ENCODE measurements at places on chromosomes 2 and 18.

GRCh38 chr2:218404351-218405085 is 4.8 kb downstream of the CTDSP1 start:
- no peak for DNase-seq

- peak; percentile 4 for DNase-seq
Measured at GRCh38 chr2:146850746-146851145, 994.1 kb upstream of the ACVR2A start.

DNA sequence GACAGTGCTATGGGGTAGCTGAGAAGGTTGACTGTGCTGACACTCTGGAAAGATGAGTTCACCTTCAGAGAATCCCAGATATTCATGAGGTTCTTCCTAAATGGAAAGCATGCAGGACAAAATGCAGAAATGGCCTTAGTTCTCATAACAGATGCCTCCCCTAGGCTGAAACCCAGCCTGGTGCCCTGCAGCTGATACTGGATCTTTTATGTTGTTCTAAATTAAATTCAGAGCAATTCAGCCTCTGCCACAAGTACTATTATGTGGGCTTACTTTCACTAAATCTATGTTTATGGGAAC is 172.0 kb upstream of the SERPINE2 start:
- DNase-seq: no peak

GRCh38 chr2:12167525-12168317 is 421.3 kb downstream of the LPIN1 start:
- no peak for DNase-seq

DNA sequence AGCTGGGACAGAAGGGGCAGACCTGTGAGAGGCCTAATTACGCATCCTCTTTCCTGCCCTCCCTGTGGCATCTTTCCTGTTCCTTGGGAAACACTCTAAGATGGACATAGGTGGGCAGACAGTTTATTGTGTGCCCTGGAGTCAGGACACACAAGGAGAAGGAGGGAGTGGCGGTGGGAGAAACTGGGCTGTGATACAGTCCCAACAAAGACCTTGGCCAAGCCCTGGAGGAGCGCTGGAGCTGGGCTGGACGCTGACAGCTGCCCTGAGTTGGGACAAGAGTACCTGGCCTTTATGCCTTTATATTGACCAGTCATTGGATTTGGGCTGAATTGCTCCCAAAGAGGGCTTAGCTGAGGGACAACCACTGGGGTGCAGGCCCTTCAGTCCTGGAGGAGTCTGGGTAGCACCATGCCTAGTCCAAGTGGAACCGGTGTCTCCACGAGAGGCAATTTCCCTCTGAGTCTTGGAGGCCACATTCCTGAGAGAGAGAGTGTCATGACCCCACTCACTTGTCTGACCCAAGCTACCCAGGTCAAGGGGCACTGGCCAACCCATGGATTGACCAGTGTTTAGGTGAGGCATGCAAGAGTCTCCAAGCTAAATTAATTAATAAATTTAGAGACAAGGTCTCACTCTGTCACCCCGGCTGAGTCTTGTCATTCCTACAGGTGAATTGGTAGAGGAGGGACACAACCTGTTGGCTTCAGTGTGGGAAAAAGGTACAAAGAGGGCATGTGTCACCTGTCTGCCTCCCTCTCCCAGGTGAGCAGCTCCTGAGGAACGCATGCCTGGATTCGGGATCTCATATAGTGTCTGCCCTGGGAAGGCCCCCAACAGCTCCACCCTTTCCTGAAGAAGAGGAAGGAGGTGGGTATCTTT is 107.1 kb upstream of the ST3GAL5 start:
- DNase-seq: no peak

- DNase-seq: no peak
Measured at GRCh38 chr2:12192762-12193161, 446.3 kb downstream of the LPIN1 start.

DNA sequence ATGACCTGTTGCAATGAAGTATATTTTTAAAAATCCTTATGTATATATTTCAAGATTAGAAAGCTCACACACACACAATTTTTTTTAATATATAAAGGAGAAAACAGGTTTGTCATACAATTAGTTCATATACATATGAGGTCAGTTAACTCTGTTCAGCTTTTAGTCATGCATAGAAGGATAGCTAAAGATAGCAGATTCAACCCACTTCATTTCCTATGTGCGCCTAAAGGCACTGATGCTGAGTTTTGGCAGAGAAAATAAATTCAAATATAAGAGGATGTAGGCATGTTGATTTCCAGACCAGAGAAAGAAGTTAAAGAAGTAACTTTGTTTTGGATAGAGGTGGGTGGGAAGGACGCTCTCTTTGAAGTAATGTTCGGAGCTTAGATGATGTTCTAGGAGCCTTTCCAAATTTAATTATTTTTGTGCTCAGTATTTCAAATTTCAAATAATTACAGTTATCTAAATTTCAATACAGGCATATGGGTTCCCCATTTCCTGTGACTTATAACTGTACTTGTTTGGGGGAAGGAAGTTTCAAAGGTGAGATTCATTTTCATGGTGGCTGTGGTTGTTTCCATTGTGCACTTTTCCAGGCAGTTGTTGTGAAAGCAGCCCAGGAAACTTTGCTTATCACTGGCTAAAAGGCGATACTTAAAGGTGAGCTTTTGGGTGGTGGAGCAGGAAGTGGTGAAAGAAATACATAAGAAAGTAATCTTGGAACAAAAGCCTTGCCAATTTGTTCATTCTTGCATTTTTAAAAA is 523.4 kb upstream of the FANCL start:
- DNase-seq: no peak

GRCh38 chr2:71801556-71801955 is 346.1 kb downstream of the CYP26B1 start:
- DNase-seq: no peak

- DNase-seq: peak; percentile 11
Measured at GRCh38 chr2:157107877-157108276, 149.6 kb upstream of the GALNT5 start.

DNA sequence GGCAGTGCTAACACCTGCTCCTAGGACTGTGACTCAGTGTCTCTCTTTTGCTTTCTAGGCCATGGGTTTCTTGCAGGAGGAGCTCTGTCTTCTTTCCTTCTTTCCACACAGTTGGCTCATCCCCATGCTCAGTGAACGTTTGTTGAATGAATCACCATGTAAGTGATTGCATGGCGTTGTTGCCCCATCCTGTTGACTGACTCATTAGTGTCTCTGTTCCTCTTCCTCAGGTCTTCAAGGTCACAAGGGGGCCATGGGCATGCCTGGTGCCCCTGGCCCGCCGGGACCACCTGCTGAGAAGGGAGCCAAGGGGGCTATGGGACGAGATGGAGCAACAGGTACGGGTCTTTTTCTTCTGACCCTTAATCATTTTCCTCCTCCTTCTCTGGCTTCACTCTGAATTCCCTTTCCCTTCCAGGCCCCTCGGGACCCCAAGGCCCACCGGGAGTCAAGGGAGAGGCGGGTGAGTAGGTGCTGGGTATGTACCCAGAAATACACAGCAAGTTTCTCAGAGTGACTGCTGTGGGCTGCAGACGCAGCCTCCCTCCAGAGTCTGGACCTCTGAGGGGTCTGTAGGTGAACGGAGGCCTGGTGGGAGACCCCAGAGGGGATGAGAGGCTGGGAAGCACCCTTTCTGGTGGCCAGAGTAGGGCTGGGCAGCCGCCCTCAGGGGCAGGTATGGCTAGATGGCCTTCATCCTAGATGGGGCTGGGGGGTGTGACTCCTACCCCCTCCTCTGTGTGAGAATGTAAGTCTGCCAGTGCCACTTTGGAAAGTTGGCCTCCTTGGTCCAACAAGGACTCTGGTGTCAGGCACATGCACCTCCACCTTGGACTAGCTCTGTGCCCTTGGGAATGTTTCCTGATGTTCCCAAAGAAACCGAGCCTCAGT is 32.4 kb downstream of the MARCO start:
- peak; percentile 33 for DNase-seq

DNA sequence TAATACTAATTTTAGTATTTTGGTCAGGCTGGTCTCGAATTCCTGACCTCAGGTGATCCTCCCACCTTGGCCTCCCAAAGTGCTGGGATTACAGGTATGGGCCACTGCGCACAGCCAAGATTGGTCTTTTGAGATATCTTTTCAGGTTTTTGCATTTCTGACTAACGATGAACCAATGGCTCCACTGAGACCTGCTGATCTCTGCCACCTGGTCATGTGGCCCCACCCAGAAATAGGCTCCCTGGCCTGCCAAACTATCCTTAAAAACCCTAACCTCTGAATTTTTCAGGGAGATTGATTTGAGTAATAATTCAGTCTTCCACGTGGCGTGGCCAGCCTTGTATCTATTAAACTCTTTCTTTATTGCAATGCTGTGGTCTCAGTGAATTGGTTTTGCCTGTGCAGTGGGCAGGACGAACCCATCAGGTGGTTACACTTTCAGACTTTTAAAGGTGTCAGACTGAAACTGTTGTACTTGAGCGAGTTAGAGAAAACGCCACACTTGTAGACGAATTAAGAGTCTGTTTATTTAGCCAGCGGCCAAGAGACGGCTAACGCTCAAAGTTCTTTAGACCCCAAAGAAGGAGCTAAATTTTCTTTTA is 85.8 kb upstream of the MSH6 start:
- DNase-seq: no peak

- no peak for DNase-seq
Measured at GRCh38 chr2:238260883-238261282, 21.0 kb upstream of the HES6 start.

- no peak for DNase-seq
Measured at GRCh38 chr2:153291718-153292117, 186.8 kb downstream of the RPRM start.

GRCh38 chr2:239386001-239386670 is 14.7 kb downstream of the HDAC4 start:
- no peak for DNase-seq

- DNase-seq: no peak
Measured at GRCh38 chr2:43199492-43200488, 26.6 kb downstream of the ZFP36L2 start.

GRCh38 chr2:232335859-232336215 is 42.7 kb upstream of the ALPP start:
- no peak for DNase-seq

GRCh38 chr2:189265696-189266320 is 86.2 kb upstream of the COL5A2 start:
- no peak for DNase-seq

DNA sequence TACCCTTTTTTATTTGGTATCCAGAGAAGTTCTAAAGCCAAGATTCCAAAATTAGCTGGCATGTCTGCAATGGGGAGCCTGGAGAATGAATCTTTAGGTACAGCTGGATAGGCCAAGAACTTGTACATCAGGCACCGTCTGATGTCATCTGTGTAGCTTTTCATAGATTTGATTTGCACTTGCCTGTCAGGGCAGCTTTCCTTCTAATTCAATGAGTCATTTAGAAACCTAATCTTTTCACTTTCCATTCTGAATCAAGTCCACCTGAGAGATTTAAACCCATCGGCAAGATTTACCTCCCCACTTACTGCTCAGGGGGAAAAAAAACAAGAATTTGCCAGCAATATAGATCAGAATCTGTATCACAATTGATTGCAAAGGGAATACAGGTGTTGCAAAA is 60.9 kb upstream of the ACAA2 start:
- no peak for DNase-seq

GRCh38 chr2:100142393-100142792 is at the start of gene AFF3:
Gene AFF3 (minus strand): TSS chr2:100142590. CDS start chr2:100104454, 38,136 bp downstream.
- no peak for DNase-seq

- DNase-seq: no peak
Measured at GRCh38 chr18:59460072-59460420, 101.0 kb upstream of the LMAN1 start.

DNA sequence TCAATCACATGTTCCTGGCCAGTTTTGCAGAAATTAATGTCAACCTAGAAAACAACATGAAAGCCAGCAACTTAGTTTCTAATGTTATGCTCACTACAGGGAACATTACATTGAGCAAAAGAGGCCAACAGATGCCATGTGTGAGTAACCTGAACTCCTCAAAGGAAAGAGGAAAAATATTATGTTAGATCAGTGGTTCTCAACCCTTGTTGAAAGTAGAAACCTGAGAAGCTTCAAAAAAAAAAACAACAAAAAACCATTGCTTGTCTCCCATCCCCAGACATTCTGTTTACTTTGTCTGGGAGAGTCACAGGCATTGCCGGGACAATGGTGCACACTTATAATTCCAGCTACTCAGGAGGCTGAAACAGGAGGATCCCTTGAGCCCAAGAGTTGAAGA is 57.7 kb downstream of the METTL4 start:
- DNase-seq: no peak

DNA sequence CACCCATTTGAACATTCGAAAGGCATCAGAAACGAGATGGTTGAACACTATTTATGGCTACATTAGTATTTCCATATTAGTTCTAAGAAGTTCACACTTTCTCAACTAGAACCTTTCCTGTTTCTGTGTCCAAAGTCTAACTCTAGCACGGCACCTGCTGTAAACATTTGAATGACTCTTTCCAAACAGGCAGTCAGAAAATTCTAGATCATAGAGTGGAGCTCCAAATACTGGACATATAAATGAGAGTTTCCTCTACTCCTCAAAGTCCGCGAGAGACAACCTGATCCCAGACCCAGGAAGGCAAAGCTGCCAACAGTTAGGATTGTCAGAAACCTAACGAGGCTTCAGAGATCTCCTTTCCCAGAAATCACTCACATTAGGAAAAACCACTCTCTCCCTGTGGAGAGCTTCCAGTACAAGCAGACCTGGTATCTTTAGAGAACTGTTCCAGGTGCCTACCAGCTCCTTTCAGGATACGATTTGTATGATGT is 10.6 kb downstream of the RND3 start:
- DNase-seq: no peak

- no peak for DNase-seq
Measured at GRCh38 chr2:6872394-6872793, 5.2 kb upstream of the RSAD2 start.

DNA sequence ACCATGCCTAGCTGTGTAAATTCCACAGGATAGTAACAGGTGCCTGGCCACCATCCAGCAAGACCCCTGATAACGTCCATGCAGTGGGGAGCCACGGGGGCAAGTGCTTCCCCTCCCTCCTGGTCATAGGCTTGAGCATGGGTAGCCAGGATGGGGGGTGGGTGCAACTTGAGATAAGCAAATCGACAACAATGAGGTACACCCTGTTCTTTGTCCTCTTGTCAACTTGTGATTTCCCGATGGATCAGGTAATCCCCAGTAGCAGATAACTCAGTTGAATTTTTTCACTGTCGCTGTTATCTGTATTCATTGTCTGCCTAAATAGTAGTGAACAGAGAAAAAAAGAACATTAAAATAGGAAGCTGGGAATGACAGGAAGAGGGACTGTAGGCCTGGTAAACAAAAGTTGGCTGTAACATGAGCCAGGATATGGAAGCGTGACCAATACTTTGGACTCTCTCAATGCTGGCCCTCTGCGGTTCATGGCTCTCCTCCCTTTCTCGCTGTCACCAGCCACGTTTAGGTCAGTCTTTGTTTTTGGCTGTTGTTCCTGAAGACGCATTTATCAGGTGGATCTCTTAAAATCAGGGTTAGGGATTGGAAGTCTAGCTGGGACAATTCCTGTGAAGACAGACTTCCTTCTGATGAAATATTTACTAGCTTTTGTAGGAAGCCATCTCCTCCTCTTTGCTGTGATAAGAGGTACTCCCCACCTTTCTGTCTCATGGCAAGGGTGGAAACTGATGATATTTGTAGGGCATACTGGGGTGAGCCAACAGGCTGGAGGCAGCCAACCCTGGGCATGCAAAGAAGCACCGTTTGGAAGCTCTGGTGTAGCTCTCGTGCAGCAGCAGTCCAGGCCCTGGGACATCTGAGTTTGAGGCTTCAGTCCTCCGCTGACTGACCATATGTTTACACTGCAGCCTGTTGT is 42.4 kb downstream of the TCF7L1 start:
- DNase-seq: no peak

GRCh38 chr2:128384446-128384845 is 65.8 kb upstream of the HS6ST1 start:
- no peak for DNase-seq
